ENCODE measurements at places on chromosomes 6 and 20. TPM values are rescaled to one million over a fixed set of nuclear protein-coding genes. Genes with fewer than 3 reads are reported as not detected.

- no peak for DNase-seq
Measured at GRCh38 chr20:21324126-21324525, 21.0 kb downstream of the XRN2 start.

DNA sequence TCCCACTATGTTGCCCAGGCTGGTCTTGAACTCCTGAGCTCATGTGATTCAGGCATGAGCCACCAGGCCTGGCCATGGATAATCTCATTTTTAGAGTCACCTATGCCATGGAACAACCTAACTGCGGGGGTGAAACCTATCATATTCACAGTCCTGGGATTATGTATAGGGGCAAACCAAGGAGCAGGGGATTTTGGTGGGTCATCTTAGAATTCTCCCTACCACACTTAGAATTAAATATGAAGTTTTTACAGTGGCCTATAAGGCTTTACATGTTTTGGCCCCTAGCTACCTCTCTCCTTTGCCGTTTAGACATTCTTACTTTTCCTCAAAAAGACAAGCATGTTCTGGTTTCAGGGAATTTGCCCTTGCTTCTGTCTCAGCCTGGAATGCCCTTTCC, 20.6 kb upstream of the VEGFA start:
- DNase-seq: no peak

The SLC22A16 gene
- total RNA-seq: not detected

GRCh38 chr6:72798196-72798595, 176.3 kb downstream of the KCNQ5 start:
- no peak for DNase-seq

DNA sequence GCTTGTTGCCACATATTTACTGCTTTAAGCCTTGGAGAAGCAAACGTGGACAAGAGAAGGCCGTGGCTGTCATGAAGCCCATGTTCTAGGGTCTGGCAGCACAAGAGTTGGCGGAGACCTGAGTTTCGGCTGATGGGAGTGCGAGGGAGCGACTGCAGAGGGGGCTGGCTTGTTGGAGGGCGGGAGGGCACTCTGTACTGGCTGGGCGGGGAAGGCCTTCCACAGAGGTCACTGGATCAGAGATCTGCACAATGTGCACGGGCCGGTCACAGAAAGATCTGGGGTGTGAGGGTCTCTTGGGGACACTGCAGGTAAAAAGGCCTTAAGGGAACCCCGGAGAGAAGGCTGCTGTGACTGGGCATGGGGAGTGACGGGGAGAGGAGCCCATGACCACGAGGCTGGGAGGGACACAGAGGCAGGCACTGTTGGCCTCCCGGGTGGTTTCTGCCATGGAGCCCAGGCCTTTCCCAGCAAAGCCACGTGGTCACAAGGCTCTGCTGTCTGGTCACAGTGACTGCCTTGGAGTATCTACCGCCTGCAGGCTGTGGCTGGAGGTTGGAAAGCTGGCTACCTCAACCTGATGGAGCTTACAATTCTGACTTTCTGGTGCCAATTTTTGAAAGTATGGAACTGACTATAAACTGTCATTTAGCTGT, 23.8 kb downstream of the FOXC1 start:
- DNase-seq: no peak

The CDSN gene
- not detected for total RNA-seq

DNA sequence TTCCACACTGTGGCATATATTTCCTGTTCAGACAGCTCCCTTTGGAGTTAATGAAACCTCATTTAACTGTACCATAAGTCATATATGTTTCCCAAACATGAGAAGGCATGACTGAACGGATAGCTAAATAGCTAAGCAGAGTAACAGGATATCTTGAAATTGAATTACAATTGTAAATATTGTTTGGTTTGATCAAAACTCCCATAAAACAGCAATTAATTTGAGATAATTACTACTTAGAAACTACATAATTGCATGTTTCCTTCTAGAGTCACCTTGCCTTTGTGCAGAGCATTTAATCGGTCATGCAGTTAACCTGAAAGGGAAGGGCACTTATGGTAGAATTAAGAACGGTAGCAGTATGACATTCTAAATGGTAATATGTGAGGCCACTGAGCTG, 179.0 kb upstream of the MAP3K7 start:
- DNase-seq: no peak

DNA sequence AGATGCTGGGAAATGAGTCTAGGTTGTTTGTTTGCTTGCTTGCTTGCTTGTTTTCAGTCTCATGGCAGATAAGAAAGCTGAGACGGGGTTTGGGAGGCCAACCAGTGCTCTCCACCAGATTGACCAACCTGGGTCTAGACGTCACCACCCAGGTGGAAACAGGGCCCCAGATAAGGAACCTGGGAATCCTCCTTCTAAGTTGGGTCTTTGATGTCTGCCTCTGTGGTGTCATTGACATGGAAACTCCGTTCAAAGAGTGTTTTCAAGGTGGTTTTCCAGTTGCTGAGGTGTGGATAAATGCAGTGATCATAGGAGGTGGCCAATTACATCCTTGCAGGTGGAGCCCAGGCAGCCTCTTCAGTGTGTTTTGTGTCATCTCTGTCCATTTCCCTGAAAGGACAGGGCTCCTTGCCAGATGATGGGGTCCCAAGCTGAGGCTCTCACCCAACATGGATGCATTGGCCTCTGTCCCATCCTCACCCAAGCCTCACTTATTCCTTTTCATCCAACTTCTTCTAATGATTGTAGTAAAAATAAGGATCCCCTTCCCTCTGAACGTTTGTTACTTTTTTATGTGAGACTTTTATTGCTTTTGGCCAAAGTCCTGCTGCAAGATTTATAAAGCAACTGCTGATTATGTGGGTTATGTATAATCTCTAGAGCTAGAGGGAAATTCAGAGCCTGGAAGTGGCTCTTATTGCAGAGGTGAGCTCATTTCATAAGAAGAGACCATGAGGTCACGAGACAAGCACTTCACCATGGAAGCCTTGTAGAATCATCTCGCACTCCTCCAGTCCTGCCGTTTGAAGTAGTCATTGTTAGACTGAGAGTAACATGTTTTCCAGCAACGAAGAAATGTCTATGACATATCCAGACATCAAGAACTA, 32.0 kb upstream of the SYNDIG1 start:
- DNase-seq: no peak

DNA sequence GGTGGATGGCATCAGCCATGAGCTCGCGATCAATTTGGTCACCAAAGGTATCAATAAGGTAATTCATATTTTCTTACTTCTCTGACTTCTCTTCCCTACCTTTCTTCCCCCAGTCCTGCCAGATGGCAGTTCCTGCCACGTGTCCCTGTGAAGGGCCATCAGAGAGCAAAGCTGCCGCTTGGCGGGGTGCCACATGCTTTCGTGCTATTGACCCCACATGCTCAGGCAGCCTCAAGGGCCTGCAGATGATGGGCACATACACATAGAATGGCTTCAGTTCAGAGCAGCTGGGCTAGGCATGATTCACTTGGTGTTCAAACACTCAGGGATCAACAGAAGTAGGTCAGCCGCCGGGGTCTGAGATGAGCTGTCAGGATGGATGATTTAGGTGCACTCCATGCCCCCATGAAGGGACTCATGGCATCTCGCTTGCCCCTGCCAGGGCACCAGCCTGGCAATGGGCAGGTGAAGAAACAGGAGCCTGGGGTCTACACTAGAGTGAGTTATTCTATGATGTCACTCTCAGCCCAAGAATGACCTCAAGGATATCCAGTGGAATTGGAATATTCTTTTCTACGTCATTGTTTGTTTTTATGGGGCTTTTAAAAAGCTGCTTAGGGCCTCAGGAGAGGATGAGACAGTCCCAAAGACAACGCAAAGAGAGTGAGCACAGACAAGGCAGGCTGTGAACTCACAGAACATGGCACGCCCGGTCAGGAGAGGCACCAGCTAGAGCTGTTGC, 25.5 kb downstream of the BANF2 start:
- no peak for DNase-seq

The CRIP3 gene
- total RNA-seq: not detected

DNA sequence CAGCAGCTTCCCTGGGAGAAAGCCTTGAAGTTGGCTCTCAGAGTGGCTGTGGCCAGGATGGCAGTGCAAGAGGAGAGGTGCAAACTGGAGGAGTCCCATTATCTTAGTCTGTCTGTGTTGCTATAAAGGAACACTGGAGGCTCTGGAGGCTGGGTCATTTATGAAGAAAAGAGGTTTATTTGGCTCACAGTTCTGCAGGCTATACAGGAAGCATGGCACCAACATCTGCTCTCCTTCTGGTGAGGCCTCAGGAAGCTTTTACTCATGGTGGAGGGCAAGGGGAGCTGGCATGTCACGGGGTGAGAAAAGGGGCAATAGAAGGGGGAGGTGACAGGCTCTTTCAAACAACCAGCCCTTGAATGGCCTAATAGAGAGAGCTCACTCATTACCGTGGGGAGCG, 47.1 kb downstream of the PSMG4 start:
- DNase-seq: no peak

DNA sequence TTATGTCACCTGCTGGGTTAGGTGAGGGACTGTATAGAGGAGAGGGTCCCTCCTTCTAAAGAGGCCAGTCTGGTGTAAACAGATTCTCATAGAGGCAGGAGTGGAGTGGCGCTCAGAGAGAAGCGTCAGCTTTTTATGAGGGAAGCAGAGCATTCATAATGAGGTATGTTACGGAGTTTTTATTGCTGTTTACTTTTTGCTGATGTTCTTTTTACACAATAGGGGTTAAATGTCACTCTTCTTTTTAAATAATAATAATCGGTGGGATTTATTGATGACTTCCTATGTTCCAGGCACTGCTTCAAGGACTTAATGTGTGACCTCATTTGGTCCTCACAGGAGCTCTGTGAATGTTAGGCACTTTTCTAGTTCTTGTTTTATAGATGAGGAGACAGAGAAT, 79.9 kb downstream of the L3MBTL3 start:
- no peak for DNase-seq

GRCh38 chr20:63166193-63167020, 49.5 kb downstream of the YTHDF1 start:
- no peak for DNase-seq
